ENCODE measurements at places on chromosomes 3 and 15.

DNA sequence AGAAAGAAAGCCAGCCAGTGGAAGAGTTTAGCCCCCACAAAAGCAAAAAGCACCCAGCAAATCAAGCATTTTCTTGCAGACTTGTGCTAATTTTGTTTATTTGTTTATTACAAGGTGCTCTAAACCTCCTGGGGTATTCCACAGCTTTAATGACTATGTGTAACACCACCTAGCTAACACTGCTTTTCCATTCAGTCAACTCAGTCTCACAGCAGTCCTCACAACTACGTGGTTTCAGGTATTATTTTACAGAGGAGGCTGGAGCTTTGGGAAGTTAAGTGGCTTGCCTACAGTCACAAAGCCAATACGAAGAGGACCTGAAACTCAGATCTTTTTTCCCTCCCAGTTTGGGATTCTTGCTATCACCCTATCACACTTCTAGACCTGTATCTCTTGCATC is 14.8 kb downstream of the SOX14 start:
- DNase-seq: no peak

DNA sequence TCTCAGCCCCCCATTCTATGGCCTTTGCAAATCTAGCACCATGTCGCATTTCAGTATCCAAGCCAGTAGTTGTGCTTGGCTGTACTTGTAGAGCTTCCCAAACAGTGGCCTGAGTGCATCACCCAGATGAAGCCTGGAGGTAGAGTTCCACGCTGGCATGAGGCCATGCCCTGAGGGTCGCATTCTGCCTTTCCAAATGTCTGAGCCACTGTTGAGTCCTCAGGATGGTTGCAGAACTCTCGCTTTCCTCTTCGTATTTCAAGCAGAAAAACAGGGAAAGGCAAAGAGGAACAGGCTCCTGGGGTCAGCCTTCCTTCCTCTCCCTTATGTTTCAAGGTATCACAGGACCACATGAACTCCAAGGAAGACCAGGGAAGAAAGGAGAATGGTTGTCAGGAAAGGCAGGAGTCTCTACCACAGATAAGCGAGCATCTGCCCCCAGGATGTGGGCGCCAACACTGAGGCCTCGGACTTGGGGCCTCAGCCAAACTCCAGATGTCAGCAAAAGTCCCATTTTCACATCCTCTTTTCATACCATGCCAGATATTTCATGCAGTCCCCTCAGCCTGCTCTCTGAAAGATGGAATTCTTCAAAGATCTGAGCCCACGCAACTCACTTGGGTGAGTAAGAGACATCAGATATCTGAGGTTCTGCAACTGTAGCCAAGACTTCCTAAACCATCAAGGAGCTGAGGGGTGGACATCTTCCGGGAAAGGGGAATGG is 19.4 kb upstream of the PRR20G start:
- DNase-seq: no peak

DNA sequence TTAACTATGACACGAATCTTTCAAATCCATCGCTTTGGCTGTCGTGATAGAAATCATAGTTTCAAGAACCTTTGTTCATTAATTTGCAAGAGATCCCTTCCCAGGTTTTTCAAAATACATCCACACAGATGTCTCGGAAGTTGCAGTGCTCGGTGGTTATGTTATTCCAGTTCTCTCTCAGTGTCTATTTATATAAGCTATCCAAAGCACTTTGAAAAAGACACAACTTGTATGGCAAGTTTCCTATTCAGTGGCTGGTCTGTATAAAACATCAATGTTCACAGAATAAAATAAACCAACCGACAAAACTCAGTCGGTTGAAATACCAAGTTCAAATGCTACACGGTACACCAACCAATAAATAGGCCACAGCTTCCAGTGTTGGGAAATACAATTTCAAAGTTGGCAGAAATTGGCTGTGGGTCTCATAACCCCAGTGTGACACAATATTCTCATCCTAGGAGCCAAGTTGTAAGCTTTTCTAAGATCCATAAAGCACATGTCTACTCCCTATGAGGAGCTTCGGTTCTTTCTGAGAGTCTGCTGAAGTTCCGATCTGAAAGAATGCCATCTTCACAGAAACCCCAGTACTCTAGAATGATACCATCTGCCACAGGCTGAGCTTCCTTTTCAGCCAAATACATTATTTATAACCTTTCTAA is 23.7 kb downstream of the SATB1 start:
- DNase-seq: no peak

- DNase-seq: no peak
These were observed 28.8 kb downstream of the NUP210 start for GRCh38 chr3:13391308-13391707.

GRCh38 chr3:123036352-123037014 is 8.9 kb upstream of the SEMA5B start:
- DNase-seq: no peak
